ENCODE measurements at places on chromosomes 6 and 20. TPM values are rescaled to one million over a fixed set of nuclear protein-coding genes. Genes with fewer than 3 reads are reported as not detected.

DNA sequence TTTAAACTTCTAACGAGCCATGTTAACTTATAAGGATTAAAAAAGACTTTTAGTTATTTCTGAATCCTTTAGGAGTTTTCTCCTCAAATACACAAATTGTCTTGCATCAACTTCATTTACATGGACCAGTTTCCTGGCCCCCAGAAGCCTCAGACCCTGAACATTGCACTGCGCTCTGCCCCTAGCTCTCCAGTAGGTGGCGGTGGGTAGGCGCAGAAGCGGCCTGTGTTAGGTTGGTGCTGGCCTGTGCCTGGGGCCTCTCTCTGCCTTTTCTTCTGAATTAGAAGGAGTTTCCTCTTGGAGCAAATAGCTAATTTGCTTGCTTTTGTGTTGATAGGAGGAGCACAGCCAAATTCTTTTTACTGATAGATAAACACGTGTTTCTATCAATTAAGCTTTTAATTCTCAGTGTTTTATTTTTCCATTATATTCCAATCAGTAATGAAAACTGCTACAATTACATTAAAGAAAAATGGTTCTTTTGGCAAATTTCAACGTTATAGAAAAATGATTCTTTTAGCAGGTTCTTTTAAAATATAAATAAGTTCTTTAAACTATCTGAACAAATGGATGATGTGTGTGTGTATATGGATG is 44.4 kb downstream of the DTD1 start:
- peak; percentile 87 for DNase-seq
- H3K27ac ChIP-seq: no peak overlapping the region
- peaks cover 68% of the 10 kb centered on the region for H3K36me3 ChIP-seq
- H3K4me3 ChIP-seq: no peak overlapping the region
- H3K27me3 ChIP-seq: no peaks in the 10 kb centered on the region

DNA sequence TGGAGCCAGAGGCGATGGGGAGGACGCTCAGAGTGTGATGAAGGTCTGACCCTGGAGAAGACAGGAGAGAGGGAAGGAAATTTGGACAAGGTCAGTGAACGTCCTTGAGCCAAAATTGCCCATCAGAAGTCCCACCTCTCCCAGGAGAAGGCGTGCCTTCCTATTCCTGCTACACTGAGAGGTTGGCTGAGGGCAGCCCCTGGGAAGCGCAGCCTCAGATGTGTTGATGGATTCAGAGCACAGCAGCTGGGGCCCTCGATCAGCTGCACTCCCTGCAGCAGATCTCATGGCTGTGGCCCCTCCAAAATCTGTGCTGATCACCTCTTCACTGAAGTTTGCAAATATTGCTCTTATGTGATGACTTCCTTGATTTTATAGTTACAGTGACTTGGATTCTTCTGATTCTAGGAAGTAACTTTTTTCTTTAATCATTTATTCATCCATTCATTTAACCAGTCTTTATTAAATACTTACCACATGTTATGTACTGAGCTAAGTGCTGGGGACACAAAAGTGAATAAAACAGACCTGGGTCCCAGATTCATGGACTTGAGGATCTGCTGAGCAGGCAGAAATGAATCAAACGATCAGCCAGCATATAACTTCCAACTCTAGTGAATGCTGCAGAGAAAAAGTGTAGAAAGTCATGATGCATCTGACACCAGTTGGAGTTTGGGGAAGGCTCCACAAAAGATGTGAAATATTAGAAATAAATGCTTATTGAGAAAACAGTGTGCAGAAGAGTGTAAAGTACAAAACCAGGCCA is 69.6 kb upstream of the ARMC2 start:
- H3K27me3 ChIP-seq: no peaks in the 10 kb centered on the region
- H3K27ac ChIP-seq: peak overlapping the region; percentile 15
- no peak for DNase-seq
- H3K4me1 ChIP-seq: peaks cover 47% of the 10 kb centered on the region
- no peak overlapping the region for H3K4me3 ChIP-seq
- H3K36me3 ChIP-seq: no peaks in the 10 kb centered on the region

- H3K27me3 ChIP-seq: peaks cover 3% of the 10 kb centered on the region
- H3K4me3 ChIP-seq: peak overlapping the region; percentile 23
- H3K4me1 ChIP-seq: peaks cover 18% of the 10 kb centered on the region
- no peak overlapping the region for H3K27ac ChIP-seq
- no peaks in the 10 kb centered on the region for H3K36me3 ChIP-seq
Observed at GRCh38 chr6:27617700-27618689, 145.1 kb upstream of the ZNF184 start.

- peak; percentile 68 for DNase-seq
- no peak overlapping the region for H3K27ac ChIP-seq
- no peaks in the 10 kb centered on the region for H3K36me3 ChIP-seq
- H3K4me1 ChIP-seq: no peaks in the 10 kb centered on the region
Observed at GRCh38 chr20:40286975-40287531, 402.0 kb downstream of the MAFB start.

- no peak for DNase-seq
- H3K4me1 ChIP-seq: no peaks in the 10 kb centered on the region
- no peaks in the 10 kb centered on the region for H3K27me3 ChIP-seq
- H3K4me3 ChIP-seq: no peak overlapping the region
Observed at GRCh38 chr6:5156627-5157026, 71.5 kb downstream of the PPP1R3G start.

GRCh38 chr6:116764961-116765841 is at the start of gene FAM162B:
Gene FAM162B, minus strand, starts transcription at chr6:116765719. Its CDS starts 143 bp downstream, at chr6:116765576.
- peak within 1 kb of the TSS; percentile 68 for H3K4me3 ChIP-seq
- peaks cover 17% of the 10 kb centered on the region for H3K4me1 ChIP-seq
- no peaks in the 10 kb centered on the region for H3K36me3 ChIP-seq
- no peak for DNase-seq
- H3K27me3 ChIP-seq: peaks cover 43% of the 10 kb centered on the region

DNA sequence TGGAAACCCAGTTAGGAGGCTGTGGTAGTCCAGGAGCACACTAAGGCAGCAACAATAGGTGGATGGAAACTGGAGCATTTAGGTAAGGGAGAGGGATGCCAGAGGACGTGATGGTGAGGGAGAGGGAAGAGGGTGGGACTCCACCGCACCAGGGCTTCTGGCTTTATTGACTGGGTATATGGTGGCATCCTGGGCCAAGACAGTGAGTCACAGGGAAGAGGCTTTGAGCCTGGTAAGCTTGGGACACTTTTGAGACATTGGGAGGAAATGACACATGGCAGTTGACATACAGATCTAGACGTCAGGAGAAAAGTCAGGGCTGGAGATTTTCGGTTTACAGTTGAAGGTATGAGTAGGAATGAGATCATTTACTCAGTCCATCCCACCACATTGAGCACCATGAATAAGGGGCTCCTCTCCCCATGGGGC is 14.9 kb downstream of the NT5E start:
- no peak overlapping the region for H3K4me3 ChIP-seq
- H3K36me3 ChIP-seq: no peaks in the 10 kb centered on the region
- H3K27me3 ChIP-seq: no peaks in the 10 kb centered on the region
- peak overlapping the region; percentile 37 for H3K27ac ChIP-seq
- peaks cover 20% of the 10 kb centered on the region for H3K4me1 ChIP-seq
- DNase-seq: no peak

DNA sequence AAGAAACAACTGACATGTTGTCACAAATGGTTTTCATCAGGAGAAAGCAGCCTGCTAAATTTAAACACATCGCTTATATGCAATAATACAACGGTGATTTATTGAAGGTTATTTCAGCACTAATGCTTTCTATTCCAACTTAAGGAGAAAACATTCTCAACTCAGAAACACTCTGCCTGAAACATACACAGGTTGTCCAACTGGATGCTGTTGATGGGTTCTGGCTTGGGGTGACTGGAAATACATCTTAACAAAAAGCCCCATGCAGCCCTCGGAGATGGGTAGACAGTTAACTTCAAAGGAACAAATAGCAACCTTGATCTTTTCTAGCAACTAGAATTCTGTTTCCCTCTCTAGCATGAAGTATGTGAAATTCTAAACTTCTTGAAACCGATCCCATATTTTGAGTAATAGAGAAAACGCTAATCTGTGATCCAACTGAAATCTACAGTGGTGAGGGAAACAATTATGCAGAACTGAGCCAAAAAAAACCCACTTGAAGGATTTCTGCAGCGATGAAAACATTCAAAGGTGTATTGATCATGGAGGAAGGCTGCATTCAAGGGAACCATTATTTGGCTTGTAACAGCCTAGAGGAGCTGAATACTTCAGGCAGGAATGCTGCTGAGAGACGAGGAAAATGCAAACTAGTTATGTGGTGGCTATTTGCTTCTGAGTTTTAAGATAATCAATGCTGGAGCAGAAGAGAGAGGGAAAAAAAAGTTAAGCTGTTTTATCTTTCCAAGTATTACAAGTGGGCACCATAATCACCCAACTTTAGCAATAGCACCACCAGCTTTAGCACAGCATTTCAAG is 6.9 kb downstream of the ZMYND8 start:
- no peaks in the 10 kb centered on the region for H3K36me3 ChIP-seq
- no peak overlapping the region for H3K4me3 ChIP-seq
- H3K27ac ChIP-seq: peak overlapping the region; percentile 99

DNA sequence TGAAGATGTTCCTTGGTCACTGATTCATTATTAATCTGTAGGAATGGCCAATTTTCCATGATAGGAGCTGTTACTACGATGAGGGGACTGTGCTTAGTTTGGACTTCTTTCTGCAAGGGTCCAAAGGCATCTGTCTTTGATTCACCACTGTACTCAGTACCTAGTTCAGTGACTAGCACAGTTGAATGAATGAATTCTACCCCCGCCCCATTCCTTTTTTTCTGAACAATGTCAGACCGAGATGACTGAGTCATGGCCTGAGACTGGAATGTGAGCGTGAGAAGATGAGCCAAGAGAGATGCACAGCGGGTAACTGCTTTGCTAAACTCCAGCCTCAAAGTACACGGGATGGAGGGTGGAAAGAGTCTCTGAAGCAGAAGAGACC is 419 bp upstream of the SNHG17 start:
- peaks cover 43% of the 10 kb centered on the region for H3K4me1 ChIP-seq
- peak overlapping the region; percentile 71 for H3K4me3 ChIP-seq
- H3K27me3 ChIP-seq: no peaks in the 10 kb centered on the region
- peak overlapping the region; percentile 87 for H3K27ac ChIP-seq
- no peak for DNase-seq
- peaks cover 35% of the 10 kb centered on the region for H3K36me3 ChIP-seq

DNA sequence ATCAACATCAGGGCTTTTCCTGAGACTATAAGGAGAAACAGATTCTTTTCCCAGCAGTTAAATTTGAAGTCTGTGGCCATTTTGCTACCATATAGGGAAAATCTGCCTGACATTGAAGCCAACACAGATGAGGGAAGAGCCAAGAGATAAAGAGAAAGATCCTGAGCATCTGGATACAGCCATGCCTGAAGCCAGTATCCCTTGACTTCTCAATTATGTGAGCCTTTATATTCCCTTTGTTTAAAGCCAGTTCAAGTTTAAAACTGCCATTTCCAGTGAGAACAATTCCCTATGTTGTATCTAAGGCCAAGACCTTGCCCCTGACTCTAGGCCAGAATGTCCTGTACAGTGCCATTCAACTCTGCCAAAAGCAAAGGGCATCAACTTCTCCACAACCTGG is 3.8 kb upstream of the NRSN2 start:
- peaks cover 21% of the 10 kb centered on the region for H3K4me1 ChIP-seq
- H3K36me3 ChIP-seq: no peaks in the 10 kb centered on the region
- no peak overlapping the region for H3K4me3 ChIP-seq
- no peak overlapping the region for H3K27ac ChIP-seq

DNA sequence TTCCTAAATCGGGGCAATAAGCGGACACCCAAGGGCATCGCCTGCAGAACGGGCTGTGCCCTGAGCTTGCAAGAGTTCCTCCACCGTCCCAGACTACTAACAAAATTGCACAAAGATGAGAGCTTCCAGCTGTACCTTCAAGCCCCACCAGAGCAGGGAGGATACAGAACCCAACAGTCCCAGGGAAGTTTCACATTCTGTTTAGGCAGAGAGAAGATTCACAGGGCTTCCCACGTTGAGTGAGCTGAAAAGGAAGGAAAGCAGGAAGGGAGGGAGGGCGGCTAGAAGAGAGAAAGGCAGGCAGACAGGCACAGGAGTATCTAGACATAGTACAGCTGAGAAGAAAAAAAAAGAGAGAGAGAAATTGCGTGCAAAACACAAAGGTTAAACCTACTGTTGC is 112.6 kb upstream of the AFDN start:
- no peak overlapping the region for H3K4me3 ChIP-seq
- H3K27me3 ChIP-seq: no peaks in the 10 kb centered on the region
- H3K36me3 ChIP-seq: no peaks in the 10 kb centered on the region

DNA sequence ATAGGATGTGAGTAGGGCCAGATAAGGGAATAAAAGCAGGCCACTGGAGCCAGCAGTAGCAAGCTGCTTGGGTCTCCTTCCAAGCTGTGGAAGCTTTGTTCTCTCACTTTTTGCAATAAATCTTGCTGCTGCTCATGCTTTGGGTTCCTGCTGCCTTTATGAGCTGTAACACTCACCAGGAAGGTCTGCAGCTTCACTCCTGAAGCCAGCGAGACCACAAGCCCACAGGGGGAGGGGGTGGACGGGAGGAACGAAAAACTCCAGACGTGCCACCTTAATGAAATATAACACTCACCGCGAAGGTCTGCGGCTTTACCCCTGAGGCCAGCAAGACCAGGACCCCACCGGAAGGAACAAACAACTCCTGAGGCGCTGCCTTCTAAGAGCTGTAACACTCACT is 1324.4 kb upstream of the EYS start:
- DNase-seq: no peak
- no peak overlapping the region for H3K4me3 ChIP-seq
- no peaks in the 10 kb centered on the region for H3K27me3 ChIP-seq
- no peaks in the 10 kb centered on the region for H3K4me1 ChIP-seq
- H3K36me3 ChIP-seq: no peaks in the 10 kb centered on the region

GRCh38 chr20:41131594-41132387 is 5.6 kb upstream of the PLCG1 start:
- H3K4me1 ChIP-seq: no peaks in the 10 kb centered on the region
- no peak for DNase-seq
- no peak overlapping the region for H3K27ac ChIP-seq
- no peaks in the 10 kb centered on the region for H3K36me3 ChIP-seq

DNA sequence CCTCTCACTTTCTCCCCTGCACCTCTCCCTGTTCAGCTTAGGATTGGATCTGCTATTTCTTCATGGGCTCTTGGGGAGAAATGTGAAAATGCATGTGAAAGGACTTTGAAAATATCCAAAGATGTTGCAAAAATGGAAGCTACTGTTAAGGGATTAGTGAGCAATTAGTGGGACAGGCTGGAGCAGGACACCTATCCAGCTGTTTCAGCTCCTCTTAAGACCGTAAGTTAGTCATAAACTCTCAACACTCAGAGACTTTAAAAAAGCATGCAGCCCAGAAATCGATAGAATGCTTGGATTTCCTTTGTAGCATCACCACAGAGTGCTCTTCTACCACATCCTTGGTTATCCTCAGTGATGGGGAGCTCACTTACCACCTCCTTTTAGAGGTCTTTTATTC is 88.7 kb downstream of the SLC24A3 start:
- no peaks in the 10 kb centered on the region for H3K27me3 ChIP-seq
- H3K4me3 ChIP-seq: no peak overlapping the region
- H3K27ac ChIP-seq: no peak overlapping the region
- peaks cover 4% of the 10 kb centered on the region for H3K4me1 ChIP-seq

The EDN3 gene
- 7.1 TPM for total RNA-seq

The TOMM34 gene
- total RNA-seq: 15.4 TPM

The ADGB gene
- total RNA-seq: not detected

The SLC26A8 gene
- 7.2 TPM for total RNA-seq

The PAK1IP1 gene
- total RNA-seq: 8.7 TPM

Data from spleen (tissue), 13 donors.